ENCODE measurements at places on chromosomes 11 and 22.

GRCh38 chr11:8080674-8081590, at the start of gene TUB:
TSS of gene TUB (plus strand) at chr11:8081211. CDS start at chr11:8081511, 300 bp downstream.
- peak; percentile 9 for DNase-seq

DNA sequence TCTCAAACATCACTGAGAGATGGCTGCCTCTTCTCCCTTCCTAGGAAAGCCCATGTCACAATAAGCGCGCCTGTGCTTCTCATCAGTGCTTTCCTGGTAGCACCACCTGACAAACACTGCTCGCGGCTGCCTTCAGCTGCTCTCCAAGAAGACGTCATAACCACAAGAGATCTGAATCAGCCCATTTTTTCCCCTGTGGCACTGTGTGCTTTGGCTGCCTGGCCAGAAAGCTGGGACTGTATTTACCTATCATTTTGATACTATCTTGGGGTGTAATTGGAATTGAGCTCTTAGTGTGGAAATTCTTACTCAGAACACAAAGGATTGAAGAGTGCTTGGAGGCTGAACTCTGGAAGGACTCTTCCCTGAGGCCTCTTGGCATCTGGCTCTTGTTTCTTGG, 50.3 kb upstream of the EHF start:
- no peak for DNase-seq

- peak; percentile 8 for DNase-seq
Measured at GRCh38 chr11:35619855-35620640, 1.8 kb downstream of the FJX1 start.

DNA sequence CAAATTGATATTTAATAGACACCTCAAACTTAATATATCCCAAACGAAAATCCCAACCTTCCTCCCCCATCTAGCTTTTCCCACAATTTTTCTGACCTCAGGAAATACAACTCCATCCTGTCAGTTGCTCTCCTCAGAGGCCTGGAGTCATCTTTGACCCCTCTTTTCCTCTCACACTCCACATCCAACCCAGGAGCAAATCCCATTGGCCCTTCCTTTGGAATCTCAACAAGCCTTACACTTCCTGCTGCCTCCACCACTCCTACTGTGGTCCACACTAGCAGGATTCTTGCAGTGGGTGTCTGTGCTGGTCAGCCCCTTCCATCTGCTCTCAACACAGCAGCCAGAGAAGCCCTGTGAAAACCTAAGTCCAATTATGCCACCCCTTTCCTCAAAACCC, 39.3 kb upstream of the RFPL3 start:
- no peak for DNase-seq

GRCh38 chr11:126732981-126733380, 267.6 kb downstream of the KIRREL3 start:
- DNase-seq = no peak

GRCh38 chr11:119571311-119571710, 148.3 kb upstream of the THY1 start:
- DNase-seq = no peak
